Epithelial cell of alveolus of lung (primary cell): ENCODE measurements at places on chromosomes 3 and 15. TPM values are rescaled to one million over a fixed set of nuclear protein-coding genes. Genes with fewer than 3 reads are reported as not detected.

CORO2B gene
- 8.5 and 11.9 TPM in 2 replicates for total RNA-seq

SPTBN5 gene
- under 0.01 and 0.24 TPM in 2 replicates for total RNA-seq

ATP8B4 gene
- total RNA-seq, result 0.39 and 2.2 TPM in 2 replicates

GOLGA6L26 gene
- not detected in 2 replicates for total RNA-seq

TNNC1 gene
- total RNA-seq, result 0.26 and 4.8 TPM in 2 replicates

FSIP1 gene
- 0.16 and 0.26 TPM in 2 replicates for total RNA-seq

CFAP92 gene
- 0.40 and 1.3 TPM in 2 replicates for total RNA-seq

COPS2 gene
- 39.6 and 85.9 TPM in 2 replicates for total RNA-seq

NME9 gene
- not detected in 2 replicates for total RNA-seq

COL6A6 gene
- total RNA-seq, result under 0.01 TPM in 1 of 2 replicates, not detected in the other

CCDC191 gene
- 0.56 and 0.65 TPM in 2 replicates for total RNA-seq

CILP gene
- total RNA-seq, result under 0.01 and 0.08 TPM in 2 replicates

TIGIT gene
- total RNA-seq, result not detected in 2 replicates

LRRC57 gene
- total RNA-seq, result 11.2 and 13.7 TPM in 2 replicates

MOBP gene
- not detected in 2 replicates for total RNA-seq

TTLL13 gene
- 0.08 TPM in 1 of 2 replicates, not detected in the other for total RNA-seq

CATSPER2 gene
- 0.65 TPM in 1 of 2 replicates, not detected in the other for total RNA-seq

C3orf22 gene
- not detected in 2 replicates for total RNA-seq

GOLGA8B gene
- total RNA-seq, result 4.8 and 32.7 TPM in 2 replicates

SLC24A5 gene
- total RNA-seq, result not detected in 2 replicates

SCN11A gene
- total RNA-seq, result under 0.01 TPM in 2 replicates

P3H2 gene
- 1.4 and 8.1 TPM in 2 replicates for total RNA-seq

KNL1 gene
- total RNA-seq, result 7.9 and 16.4 TPM in 2 replicates

GOLGA6L1 gene
- total RNA-seq, result not detected in 2 replicates

CAPN7 gene
- total RNA-seq, result 16.9 and 24.8 TPM in 2 replicates

HHATL gene
- total RNA-seq, result not detected in 2 replicates

TBC1D2B gene
- 24.2 and 49.1 TPM in 2 replicates for total RNA-seq

INSYN1 gene
- total RNA-seq, result 0.52 and 2.0 TPM in 2 replicates

DNAJC13 gene
- 21.5 and 25.9 TPM in 2 replicates for total RNA-seq

FETUB gene
- total RNA-seq, result not detected in 2 replicates

TMEM266 gene
- 0.39 TPM in 1 of 2 replicates, not detected in the other for total RNA-seq

ISL2 gene
- total RNA-seq, result 0.91 and 1.6 TPM in 2 replicates

AADAC gene
- total RNA-seq, result 1.3 TPM in 1 of 2 replicates, not detected in the other

RASL12 gene
- total RNA-seq, result 39.0 and 131 TPM in 2 replicates

DUT gene
- total RNA-seq, result 90.1 and 106 TPM in 2 replicates

CD80 gene
- total RNA-seq, result not detected in 2 replicates

NR1I2 gene
- total RNA-seq, result not detected in 2 replicates

TRANK1 gene
- total RNA-seq, result 5.5 and 6.1 TPM in 2 replicates
